BJ (cell line): ENCODE measurements at places on chromosomes 7 and 10.

DNA sequence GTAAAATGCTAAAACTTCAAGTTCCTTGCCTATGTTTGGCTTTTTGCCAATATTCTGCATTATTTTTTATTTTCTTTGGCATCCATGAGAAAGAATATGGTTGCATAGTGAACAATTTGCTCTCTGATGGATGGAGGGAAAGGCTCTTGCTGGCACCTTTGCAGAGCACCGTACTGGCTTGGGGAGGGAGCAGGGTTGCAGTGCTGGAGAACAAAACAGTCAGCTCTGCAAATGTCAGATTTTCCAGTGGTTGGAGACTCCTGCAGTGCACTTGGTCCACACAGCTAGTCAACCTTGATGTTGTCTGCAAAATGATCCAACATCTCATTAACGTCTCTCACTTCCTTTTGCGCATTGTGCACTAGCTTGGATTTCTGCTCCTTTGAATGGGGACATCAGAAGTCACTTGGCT is 100.8 kb downstream of the ANLN start:
- DNase-seq = no peak

- DNase-seq = no peak
These were observed 346.6 kb downstream of the PTEN start for GRCh38 chr10:88209837-88210561.

- no peak for DNase-seq
These were observed 140.7 kb downstream of the ADARB2 start for GRCh38 chr10:1596482-1597099.

- peak; percentile 63 for DNase-seq
These were observed 163.6 kb downstream of the SUGCT start for GRCh38 chr7:40298421-40298820.

- DNase-seq = no peak
These were observed 49.4 kb downstream of the CAV1 start for GRCh38 chr7:116574025-116574822.

DNA sequence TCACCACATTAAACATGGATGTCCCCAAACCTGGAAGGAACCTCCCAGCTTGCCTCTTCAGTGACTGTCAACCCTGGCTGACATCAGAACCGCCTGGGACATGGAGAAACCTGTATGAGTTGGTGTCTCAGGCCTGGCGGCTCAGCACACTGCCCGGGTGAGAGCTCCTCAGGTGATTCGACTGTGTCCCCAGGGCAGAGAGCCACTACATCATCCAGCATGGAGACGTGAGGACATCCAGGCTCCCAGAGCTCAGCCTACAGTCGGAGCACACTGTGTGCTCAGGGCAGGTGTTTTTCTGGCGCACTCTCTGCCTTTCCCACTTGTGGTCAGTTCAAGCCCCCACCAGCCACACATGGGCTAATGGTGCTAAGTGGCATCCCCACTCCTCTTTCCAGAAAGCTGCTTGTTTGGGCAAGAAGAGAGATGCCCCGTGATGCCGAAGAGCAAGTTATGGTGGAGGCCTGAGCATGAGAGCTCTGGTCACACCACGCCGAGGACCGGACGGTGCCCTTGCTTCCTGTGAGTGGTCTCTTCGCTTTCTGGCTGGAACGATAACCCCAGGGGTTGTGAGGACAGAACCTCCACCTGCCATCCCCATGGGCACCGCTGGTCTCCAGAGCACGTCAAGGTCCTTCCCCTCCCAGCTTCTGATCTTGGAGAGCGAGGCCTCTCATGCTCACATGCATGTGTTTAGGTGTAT is 38.5 kb downstream of the AMZ1 start:
- no peak for DNase-seq
